ENCODE measurements at places on chromosomes 12 and 14. TPM values are rescaled to one million over a fixed set of nuclear protein-coding genes. Genes with fewer than 3 reads are reported as not detected.

GPHB5 gene
- total RNA-seq, result not detected

B3GNT4 gene
- total RNA-seq, result 0.38 TPM

KRT6C gene
- 0.21 TPM for total RNA-seq

TCL1A gene
- total RNA-seq, result not detected

ACACB gene
- 415 TPM for total RNA-seq

ACSM4 gene
- total RNA-seq, result not detected

SLC38A2 gene
- total RNA-seq, result 428 TPM

ZC2HC1C gene
- total RNA-seq, result 2.5 TPM

CMKLR1 gene
- total RNA-seq, result 5.5 TPM

DNA sequence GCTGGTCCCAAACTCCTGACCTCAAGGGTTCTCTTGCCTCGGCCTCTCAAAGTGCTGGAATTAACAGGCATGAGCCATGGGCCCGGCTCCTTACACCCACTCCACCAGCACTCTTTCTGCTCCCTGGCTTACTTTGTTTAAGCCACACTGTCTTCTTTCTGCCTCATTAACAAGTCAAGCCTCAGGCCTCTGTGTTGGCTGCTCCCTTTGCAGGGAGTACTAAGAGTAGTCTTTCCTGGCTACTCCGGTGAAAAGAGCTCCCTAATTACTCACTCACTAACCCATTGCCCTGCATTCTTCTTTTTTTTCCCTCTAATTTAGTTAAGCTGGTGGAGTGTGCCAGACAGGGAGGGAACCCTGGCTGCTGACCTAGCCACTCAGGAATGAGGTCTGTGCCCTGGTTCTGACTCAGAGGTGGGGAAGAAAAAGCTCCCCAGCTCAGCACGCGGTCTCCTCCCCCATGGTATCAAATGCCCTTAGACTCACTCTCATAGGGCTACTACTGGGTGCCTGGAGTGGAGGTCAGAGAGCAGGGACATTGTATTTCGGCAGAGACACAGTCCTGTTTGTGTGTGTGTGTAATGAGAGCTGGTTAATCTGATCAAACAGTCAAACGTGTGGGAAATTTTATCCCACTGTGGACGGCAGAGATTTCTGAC lies 19.8 kb downstream of the GALNT6 start:
- DNase-seq, result peak; percentile 75

GRCh38 chr14:70654632-70655031 lies 12.9 kb downstream of the TTC9 start:
- DNase-seq, result no peak

DNA sequence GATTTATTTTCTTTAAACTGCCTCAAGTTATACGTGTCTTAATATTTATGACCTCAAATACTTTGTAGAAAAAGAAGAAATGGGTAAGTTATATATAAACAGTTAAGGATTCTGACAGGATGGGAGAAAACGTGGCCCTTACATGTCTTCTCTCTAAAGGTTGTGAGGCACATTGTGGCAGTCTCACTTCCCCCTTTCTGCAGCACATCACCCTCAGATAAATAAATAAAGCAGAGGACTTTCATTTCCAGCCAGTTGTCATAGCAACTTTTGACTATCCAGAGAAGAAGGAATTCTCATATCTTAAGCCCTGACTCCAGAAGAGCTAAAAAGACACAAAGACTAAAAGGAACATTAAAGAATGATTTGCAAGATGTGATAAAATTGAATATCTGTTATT lies 28.8 kb upstream of the CEP83 start:
- DNase-seq, result no peak

- DNase-seq, result no peak
These were observed 2.2 kb downstream of the NCKAP5L start for GRCh38 chr12:49825971-49826421.

DNA sequence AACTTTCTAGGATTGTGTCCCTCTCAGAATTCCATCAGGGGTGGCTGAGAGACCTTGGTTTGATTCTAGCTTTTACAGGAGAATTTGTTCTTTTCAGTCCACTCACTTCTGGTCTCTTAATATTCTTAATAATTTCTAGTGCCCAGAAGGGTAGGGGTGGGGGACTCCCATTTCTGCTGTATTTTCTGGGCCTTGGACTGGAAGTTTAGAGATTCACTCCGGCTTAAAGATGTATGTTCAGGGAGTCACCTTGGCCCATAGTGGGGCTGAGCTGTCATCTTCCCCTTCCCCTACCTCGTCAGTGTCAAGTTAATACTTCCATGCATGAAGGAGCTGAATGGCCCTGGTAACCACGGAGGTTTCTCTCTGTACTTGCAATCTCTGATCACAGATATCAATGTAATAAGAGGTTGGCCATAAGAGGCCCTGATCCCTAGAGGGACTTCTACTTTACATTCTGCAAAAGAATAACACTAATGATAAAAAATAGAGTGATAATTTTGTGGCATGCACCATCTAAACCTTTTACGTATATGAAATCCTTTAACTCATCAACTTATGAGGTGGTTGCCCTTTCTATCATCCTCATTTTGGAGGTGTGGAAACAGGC lies 6.7 kb downstream of the KRT81 start:
- no peak for DNase-seq

GRCh38 chr12:91926848-91927247 lies 218.8 kb downstream of the BTG1 start:
- DNase-seq, result no peak

DNA sequence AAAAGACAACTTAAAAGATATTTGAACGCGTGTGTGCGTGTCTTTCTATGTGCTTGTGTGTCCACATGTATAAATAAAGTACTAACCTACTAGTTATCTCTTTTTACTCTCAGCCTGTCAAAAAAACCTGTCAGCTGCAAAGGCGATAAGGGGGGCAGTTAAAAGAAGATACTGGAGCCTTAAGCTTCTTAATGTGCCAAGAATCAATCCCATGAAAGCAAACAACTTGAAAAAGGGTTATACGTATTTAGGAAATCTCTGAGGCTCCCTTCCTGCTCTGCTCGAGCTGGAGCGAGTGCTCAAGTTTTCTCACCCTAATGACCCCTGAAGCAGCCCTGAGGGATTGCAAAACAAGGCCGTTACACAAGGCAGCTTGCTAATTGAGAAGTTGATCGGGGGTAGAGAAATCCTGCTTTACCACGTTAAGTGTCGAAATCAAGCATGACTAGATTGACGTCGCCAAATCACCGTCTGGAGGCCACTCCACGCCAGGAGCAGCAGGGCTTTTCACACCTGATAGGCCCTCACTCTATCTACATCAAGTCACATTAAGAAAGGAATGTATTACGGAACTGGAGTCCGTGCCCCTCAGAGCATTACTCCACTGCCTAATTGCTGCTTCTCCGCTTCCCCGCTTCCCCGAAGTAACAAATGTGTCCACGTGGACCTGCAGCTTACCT lies 32.4 kb downstream of the LMO3 start:
- peak; percentile 53 for DNase-seq

DNA sequence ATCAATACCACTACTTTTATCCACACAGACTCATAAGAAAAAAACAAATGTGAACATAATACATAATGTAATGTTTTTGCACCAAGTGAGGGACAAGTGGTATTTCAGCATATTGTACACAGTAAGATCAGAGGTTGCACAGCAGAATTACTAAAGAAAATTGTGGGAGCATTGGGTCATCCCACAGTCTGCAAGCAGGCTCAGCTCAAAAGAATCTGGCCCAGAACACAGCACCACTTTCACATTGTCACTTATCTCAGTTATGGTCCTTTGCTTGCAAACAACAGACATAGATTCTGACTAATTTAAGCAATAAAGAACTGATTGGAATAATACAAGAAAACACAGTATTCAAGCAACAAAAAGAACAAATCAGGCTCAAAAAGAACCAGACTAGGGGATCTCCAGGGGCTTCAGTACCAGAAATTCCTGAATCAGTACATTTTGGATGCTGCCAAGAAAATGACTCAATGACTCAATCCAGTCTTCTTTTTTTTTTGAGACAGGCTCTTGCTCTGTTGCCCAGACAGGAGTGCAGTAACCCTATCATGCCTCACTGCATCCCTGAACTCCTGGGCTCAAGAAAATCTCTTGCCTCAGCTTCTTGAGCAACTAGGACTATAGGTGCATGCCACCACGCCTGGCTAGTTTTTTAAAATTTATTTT lies 42.9 kb upstream of the EEA1 start:
- no peak for DNase-seq

DNA sequence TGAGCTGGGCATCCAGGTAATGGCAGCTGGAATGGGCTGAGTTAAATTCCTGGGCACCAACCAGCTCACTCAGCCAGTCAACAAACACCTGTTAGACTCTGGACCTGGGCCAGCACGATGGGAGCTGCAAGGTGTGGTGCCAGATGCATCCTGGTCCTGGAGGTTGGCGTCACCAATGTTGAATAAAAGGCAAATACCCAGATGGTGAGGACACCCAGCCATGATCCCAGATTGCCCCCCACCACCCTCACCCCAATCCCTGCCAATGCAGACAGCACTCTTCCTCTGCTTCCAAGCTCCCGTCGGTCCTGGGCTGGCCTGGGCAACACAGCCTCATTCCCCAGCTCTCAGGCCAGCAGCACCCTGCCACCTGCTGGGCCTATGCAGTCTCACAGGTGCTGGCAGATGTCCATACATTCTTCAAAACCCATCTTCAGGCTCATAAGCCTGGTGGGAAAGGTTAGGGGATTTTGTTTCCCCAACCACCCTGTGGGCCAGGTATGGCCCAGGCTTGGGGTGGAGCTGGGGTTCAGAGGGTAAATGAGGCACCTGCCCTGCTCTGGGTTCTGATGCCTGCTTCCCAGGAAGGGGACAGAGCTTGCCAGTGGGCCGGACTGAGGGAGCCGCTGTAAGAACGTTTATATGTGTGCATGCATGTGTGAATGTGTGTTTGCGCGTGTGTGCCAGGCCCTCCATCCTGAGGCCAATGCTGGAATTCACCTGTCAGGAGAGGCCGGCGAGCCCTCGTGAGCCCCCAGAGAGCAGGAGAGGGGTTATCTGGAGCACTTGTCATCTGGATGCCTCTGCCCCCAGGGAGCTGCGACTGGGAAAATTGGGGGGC lies 58.0 kb downstream of the LGMN start:
- no peak for DNase-seq

- DNase-seq, result no peak
These were observed 64.9 kb downstream of the GPHN start for GRCh38 chr14:66572826-66573225.

DNA sequence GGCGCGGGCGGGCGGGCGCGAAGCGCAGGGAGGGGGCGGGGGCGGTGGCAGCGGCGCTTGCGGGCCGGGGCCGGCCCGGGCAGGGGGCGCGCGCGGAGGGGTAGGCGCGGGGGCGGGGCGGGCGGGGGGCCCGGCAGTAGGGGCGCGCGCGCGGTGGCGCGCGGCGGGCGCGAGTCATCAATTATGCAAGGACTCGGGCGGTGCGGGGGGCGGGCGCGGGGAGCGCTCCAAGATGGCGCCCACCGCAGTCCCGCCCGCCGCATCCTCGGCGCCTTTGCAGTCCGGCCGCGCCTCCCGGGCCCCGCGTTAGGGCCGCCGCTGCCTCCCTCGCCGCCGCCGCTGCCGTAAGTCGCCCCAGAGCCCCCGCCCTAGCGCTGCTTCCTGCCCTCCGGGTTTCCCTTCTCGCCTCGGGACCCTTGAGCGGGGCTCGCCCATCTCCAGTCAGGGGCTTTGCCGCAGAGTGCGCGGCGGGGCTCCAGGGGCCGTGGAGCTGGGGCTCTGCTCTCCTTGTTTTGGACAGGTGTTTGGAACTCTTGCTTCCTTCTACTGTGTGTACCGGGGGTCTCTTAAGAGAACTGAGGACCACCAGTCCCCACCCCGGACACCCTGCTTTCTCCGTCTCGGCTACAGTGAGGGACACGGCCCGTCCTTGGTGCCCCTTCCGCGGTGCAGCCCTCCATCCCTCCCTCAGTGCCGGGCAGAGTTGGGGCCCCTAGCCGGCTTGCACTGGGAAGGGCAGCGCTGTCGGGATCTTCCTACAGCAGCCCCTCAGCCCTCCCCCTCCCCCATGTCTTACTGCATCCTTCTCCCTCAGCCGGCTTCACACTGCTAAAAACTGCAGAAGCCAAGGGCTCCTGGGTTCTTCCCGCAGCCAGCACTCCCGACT lies at the start of gene SCN8A:
Gene SCN8A, plus strand, starts transcription at position 218 of the 886 bp plus-strand sequence. CDS start 71,585 bp downstream, outside the sequence.
- DNase-seq, result peak; percentile 27

GRCh38 chr12:94336211-94336925 lies 123.3 kb downstream of the CEP83 start:
- DNase-seq, result no peak

GRCh38 chr12:121483949-121484348 lies 84.0 kb downstream of the RNF34 start:
- DNase-seq, result no peak

DNA sequence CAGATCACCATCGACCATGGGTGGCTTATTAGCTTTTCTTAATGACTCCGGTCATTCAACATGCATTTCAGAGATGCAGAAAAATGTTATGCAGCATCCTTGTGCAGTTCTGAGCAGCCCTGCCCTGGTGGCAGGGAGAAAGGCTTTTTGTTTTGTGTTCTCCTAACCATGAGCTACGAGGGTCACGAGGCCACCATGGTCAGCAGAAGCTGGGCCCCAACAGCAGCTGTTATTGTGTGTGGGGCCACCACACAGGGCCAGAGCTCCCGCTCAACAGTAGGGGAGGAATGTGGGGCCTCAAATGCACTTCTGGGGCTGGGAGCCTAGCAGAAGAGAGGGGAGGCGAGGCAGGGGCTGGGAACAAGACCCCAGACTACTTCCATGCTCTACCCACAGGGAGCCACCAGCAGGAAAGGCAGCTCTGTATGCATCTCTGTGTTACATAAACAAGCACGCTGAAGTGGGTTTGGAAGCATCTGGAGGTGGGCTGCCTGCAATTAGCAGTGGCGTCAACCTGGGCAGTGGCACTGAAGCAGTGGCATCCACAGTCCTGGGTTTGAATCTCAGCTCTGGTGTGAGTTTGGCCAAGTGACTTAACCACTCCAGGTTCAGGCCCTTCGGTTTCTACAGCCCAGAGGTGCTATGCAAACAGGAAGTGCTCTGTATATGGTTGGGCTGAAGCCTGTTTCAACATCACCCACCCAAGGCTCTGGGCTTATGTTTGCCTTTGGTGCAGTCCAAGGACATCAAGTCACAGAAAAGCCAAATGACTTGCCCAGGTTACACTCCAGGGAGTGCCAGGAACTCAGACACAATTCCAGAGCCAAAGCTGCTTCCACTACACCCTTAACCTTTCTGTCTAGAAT lies 16.3 kb downstream of the GLTP start:
- no peak for DNase-seq

DNA sequence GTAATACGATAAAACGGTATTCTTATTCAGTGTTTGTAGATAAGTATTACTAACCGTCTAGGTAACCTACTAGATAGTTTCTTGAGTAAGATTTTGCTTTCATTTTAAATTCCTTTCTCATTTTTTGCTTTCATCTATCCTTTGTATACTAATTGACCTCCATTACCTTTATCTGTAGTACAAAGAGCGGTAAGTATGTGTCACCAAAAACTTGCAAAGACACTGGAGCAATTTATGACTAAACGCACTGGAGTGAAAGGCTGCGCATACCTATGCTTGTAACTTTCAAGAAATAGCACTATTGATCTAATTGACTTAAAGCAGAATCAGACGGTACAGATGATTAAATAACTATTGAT lies 1.7 kb downstream of the ARHGAP5 start:
- no peak for DNase-seq

Data from psoas muscle (tissue), 8 donors.